ENCODE measurements at places on chromosomes 12 and 14. TPM values are rescaled to one million over a fixed set of nuclear protein-coding genes. Genes with fewer than 3 reads are reported as not detected.

Gene KRT80
- 2.0 TPM for total RNA-seq

Gene GRIN2B
- total RNA-seq: not detected

Gene ZNF385A
- 0.79 TPM for total RNA-seq

Gene MSI1
- total RNA-seq: not detected

Gene CCDC77
- 10.0 TPM for total RNA-seq

Gene DACT1
- total RNA-seq: 0.40 TPM

Gene VRTN
- not detected for total RNA-seq

Gene ARPC3
- 246 TPM for total RNA-seq

Gene SLCO1B1
- total RNA-seq: not detected

Gene NYNRIN
- 10.5 TPM for total RNA-seq

Gene BICDL1
- not detected for total RNA-seq

Gene CABP1
- total RNA-seq: not detected

Gene DHH
- total RNA-seq: 18.8 TPM

Gene SRRM4
- total RNA-seq: not detected

Gene PLCZ1
- total RNA-seq: not detected

Gene SMIM10L1
- 5.2 TPM for total RNA-seq

Gene MMP19
- total RNA-seq: 0.42 TPM

Gene PRB2
- total RNA-seq: not detected

Gene DIO2
- 0.13 TPM for total RNA-seq

Gene MIP
- 0.07 TPM for total RNA-seq

Gene HOXC6
- not detected for total RNA-seq

Gene GALNT9
- 0.33 TPM for total RNA-seq

Gene SLC4A8
- total RNA-seq: 5.1 TPM

Gene NPAS3
- not detected for total RNA-seq

Gene GPR84
- not detected for total RNA-seq

Gene FLRT2
- 55.9 TPM for total RNA-seq

Gene RDH12
- total RNA-seq: not detected

Gene OR4K2
- total RNA-seq: not detected

Gene FGD6
- 15.0 TPM for total RNA-seq

Gene LUM
- total RNA-seq: 0.46 TPM

Gene GPRC5A
- total RNA-seq: 15.1 TPM

Gene SPIC
- not detected for total RNA-seq

Gene RAD51B
- 14.3 TPM for total RNA-seq

Gene ARHGAP9
- total RNA-seq: under 0.01 TPM

Gene IRAK3
- 9.4 TPM for total RNA-seq

Gene GSG1
- total RNA-seq: not detected

Gene TIMM9
- total RNA-seq: 22.1 TPM

Gene ATP6V1D
- 78.9 TPM for total RNA-seq

Gene CIT
- 29.7 TPM for total RNA-seq

Gene ANKRD33
- 0.20 TPM for total RNA-seq

Data from pulmonary artery endothelial cell (primary cell).